ENCODE measurements at places on chromosomes 1 and 21.

- DNase-seq = peak; percentile 49
Measured at GRCh38 chr1:224433041-224433691, 1.4 kb downstream of the WDR26 start.

DNA sequence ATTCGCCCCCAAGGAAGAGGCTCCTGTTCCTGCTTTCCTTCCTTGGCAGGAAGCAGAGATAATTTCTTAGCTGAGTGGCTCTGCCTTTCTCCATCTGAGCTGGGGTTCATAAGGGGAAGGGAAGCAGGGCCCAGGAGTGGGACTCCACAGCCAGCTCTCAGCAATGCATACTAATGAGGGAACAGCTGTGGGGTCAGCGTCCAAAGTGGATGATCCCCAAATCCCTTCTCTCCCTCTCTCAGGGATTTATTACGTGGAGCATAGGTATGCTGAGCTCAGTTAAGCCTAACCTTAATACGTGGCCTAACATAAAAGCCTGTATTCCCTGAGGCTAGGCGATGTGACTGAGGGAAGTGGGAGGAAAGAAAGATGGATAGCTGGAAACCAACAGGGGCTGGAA, 87.3 kb upstream of the CTTNBP2NL start:
- DNase-seq = no peak

GRCh38 chr1:226436855-226437491, 29.1 kb upstream of the PARP1 start:
- no peak for DNase-seq

DNA sequence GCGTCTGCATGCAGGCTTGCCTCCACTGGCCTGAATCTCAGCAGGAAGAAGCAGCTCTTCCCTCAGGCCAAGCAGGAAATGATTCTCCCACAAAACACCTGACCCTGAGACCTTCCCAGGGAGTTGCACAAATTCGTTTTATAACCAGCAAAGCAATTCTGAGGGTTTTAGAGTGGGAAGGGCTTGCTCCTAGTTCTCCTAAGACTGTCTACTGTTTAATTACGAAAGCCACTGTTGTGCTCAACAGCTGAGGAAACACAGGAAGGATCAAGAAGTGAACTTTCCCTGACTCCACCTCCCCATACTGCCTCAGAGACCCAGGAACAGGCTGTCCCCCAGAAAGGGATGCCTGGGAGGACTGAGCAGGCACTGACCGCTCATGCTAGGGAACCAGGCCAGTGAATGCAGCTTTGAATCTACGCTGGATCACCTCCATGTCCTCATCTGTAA, 37.0 kb upstream of the PUM1 start:
- DNase-seq = no peak

- DNase-seq = no peak
Measured at GRCh38 chr1:9845914-9846313, 22.1 kb upstream of the CLSTN1 start.

DNA sequence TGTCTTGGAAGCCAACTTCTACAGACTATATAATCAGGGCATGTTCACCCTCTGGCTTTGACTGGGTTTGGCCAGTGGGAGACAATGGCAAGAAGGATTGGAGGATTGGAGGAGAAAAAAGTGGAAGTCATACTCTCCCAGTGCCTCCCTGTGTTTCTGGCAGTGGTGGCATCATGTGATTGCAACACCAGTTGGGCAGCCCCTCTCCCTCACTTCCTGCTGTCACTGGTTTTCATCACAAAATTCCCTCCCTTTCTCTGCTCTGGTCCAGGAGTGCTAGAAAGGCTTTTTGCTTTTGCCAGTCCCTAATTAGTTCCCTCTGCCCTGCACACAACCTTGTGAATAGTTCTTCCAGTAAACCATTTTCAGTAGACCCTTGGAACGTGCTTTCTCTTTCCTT, 3.7 kb upstream of the QSOX1 start:
- no peak for DNase-seq

- no peak for DNase-seq
Measured at GRCh38 chr1:64664299-64664698, 80.6 kb upstream of the RAVER2 start.

DNA sequence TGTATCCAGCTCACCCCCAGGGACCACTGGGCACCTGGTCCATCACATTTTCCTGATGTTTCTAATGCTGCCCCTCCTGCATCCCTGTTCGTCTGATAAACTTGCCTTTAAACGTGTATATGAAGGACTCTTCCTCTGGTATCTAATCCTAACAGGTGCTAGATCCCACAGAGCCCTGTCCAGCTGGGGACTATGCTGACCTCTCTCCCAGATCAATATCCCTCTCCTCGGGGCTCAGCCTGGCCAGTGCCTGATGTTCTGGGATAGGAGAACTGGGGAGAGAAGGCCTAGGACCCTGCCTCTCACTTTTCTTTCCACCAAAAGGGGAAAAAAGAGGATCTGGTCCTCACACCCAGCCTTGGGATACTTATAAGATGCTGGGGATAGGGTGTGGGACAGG, 1.4 kb upstream of the SLC5A9 start:
- DNase-seq = no peak

GRCh38 chr1:78645723-78646122, 3.9 kb upstream of the IFI44 start:
- peak; percentile 45 for DNase-seq

DNA sequence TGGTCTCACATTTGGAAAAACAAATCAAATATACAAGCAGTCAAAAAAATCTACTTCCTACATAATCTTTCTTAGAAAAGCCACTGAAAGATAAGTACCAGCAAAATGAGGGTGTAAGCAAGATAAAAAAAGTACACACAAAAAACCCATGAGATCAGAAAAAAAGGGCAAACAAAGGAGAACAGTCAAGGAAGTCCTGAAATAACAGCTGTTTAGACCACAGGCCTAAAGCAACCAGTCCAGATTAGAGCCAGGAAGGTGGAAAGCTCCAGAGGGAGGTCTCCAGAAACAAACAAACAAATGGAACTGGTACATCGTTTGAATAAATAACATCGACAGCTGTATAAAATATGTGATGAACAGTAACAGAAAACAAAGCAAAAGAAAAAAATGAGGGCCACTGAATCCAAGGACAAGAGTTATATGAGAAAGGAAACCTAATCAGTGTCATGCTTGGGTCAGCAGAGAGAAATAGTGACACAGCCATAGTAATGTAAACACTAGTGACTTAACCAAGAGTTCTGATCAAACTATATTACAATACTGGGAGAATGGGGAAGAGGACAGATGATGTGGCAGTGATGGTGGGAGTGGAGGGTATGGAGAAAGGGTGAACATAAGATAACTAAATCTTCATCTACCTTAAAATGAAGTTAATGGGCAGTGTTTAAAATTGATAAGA, 67.5 kb downstream of the NVL start:
- no peak for DNase-seq

- DNase-seq = peak; percentile 56
Measured at GRCh38 chr1:27527890-27528817, 38.2 kb upstream of the WASF2 start.

- DNase-seq = no peak
Measured at GRCh38 chr1:29698033-29698432, 461.7 kb downstream of the PTPRU start.

GRCh38 chr1:6367381-6368012, 26.1 kb downstream of the ACOT7 start:
- no peak for DNase-seq

DNA sequence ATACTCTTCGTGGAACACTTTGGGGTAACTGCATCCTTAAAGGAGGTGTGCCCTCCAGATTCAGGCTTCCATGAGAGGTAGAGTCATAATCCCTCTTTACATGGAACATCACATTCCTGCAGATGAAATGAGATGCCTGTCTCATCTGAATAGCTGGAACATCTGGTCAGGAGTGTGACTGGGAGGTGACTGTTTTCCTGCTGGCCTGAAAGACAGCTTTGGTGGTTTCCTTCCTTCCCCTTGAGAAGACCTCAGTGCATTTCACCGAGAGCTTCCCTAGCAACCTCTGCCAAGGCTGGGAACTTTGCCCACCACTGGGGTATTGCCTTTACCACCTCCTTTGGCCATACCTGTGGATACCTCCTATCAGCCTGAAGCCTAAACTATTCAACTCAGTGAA, 46.7 kb upstream of the GUCA2A start:
- DNase-seq = no peak

DNA sequence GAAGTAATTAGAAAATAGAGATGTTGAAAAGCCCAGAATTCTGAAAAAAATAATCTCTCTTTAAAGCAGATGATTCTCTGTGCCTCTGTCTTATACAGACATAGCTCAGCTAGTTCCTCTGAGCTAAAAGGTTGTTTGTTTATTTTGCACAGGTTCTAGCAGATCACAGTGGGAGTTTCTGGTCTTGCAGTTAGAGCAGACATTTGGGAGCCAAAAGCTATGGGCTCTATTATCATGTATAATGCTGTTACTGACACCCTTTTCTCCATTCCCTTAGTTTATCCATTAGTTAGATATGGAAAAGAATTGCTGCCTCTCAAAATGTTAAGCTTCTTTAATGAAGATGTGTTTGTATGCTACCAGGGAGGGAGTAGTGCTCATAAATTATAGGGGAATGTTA, 20.5 kb upstream of the CD55 start:
- DNase-seq = no peak

DNA sequence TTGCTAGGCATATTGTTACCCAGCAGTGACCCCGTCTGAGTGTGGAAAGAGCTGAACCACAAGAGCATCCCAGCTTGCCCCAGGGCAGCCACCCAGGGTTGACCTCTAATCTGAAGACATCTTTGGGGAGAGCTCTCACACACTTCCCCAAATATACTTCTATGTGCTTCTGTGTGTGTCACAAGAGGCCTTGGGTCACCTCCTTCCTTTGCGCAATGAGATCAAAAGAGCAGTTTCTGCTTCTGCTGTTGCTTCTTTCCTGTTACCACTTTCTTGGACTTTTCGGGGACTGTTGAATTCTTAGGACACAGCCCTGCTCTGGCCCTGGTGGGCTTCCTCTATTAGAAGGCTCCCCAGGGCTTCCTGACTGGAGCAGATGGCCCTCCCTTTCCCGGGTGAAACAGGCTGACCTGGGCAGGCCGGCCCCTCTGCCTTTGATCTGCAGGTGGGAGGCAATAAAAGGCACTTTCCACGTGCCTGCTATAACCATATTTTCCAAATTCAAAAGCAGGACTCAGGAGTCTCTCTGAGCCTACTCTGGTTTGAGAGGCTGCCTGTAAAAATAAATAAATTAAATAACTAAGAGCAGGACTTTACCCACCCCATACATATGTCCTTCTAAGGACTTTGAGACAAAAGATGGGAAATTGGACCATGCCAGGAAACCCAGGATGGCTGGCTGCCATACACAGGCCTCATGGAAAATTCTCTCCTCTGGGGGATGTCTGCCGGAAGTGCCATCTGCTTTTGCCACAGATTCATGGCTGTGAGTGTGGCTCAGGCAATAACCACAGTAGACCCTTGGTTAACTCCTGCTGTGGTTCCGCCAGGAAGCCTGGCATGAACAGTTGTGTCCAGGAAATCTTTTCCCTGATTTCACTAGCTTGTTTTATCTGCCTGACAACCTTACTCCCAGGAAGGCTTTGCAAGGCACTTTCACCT, 28.3 kb upstream of the RCSD1 start:
- DNase-seq = peak; percentile 35

- no peak for DNase-seq
Measured at GRCh38 chr1:2914702-2915101, 106.6 kb upstream of the ACTRT2 start.

- DNase-seq = no peak
Measured at GRCh38 chr1:192002063-192002462, 156.2 kb upstream of the RGS18 start.

DNA sequence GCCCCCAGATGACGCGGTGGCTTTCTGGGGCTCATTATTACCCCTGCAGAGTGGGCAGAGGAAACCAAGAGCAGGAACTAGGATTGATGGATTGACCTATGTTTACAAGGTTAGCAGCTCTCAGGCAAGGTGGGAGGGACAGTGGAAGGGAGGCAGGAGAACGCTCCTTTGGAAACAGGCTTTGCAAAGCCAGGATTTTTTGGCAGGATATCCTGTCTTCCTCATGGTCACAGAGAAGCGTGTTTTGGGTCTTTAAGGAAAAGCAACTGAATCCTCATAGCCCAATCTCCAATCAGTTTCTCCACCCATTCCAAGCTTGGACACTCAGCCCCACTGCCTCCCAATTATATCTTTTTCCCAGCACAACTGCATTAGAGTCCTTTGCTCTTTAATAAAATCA, 105.6 kb upstream of the SOD1 start:
- no peak for DNase-seq

GRCh38 chr21:36835383-36835795, 131.1 kb downstream of the HLCS start:
- no peak for DNase-seq

GRCh38 chr1:245512181-245512888, 357.6 kb downstream of the KIF26B start:
- DNase-seq = no peak

- no peak for DNase-seq
Measured at GRCh38 chr21:34598931-34599400, 15.9 kb downstream of the RCAN1 start.

DNA sequence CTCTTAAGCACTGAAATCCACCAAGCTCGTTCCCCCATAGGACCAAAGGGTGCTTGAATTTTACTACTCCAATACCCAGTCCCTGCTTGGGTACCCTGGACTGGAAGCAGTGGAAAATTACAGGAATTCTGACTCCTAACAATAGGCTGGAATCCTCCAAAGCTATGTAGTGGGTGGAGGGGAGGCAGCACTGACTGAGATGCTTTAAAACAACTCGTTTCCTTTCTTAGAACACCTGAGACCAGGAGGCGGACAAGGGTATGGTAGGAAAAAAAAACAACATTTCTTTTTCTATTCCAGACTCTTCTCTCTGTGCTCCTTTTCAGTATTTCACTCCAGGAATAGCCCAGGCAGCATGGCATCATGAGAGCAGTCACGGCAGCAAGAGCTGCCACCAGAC, 2.3 kb downstream of the PEF1 start:
- DNase-seq = no peak

DNA sequence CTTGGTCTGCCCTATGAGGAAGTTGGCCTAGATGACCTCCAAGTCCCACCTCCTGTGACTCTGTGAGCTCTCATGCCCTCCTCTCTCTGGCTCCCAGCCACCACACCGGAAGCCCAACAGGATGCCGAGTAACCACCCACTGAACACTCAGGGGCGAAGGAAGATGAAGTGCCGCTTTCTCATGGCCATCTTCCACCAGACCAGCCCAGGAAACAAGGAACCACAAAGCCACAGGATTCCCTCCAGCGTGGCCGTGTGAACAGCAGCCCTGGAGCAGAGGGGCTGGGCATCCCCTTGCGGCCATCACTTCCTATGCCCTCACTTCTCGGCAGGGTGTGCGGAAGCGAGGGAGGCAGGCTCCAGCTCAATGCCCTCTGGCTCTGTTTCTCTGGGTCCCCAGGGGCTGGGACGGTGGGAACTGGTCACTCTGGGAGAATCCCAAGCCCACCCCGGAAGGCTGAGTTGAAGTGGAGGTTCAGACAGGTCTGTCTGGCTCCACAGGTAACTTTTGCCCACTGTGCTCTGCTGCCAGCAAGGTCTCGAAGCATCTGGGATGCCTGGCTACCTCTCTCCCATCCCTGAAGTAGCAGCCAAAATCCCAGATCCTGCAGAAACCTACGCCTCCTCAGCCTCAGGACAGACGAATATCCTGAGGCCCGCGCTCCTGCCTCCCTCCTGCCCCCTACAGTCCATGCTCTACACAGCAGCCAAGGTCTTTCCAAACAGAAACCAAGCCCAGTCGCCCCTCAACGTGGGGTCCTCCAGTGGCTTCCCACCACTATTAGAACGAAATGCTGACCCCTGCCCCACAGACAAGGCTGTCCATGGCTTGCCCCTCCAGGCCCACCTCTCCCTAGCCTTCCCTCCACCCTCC, 44.2 kb upstream of the ECE1 start:
- peak; percentile 92 for DNase-seq

All from CD4-positive, alpha-beta T cell treated with Interleukin-10 for 1 hour (primary cell).